Putamen (tissue), 1 donor: ENCODE measurements at places on chromosomes 3 and 15.

DNA sequence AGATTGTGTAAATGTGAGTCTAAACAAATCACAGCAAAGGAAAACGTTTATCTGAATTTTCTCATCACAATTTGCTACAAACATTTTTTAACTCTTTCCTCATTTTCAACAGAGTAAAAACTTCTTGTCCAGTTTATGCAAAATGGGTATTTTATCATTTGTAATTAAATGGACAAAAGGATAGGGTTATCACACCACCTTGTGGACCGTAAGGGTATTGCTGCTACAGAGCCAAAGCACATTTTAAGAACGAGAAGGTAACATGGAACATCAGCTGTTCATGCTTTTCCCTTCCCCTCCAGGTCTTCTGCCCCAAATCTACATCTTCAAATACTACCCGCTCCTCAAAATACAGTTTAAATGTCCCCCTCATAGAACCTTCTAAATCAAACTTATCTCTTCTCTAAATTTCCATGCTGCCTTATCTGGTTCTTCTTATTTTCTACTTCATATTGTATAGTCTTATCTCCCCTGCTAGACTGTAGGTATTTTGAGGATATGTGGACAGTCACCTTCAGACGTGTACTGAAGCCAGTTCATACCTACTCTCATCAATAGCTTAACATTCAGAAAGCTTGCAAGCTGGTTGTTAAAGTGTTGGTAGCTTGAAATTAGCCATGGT, 12.8 kb upstream of the SETMAR start:
- DNase-seq: no peak

DNA sequence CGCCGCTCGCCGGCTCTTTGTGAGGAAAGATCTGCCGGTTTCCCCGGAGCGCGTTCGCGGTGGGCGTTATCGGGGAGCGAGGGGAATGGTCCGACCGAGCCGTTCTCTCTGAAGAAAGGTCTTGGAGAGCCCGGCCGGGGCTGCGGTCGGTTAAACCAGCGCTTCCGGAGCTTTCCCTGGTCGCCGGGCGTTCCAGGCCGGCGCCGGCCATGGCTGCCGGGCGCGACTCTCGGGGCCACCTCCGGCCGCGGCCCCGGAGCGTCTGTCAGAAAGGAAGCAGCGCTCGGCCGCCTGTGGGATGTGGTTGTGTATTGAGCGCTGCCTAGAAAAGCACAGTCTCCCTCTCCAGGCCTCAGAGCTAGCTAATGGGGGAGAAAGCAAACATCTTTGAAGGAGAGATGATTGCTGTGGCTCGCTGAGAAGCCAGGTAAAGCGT, 731 bp downstream of the FYTTD1 start:
- DNase-seq: peak; percentile 61

GRCh38 chr3:45387636-45388348, 584 bp upstream of the LARS2 start:
- DNase-seq: no peak

- DNase-seq: no peak
Observed at GRCh38 chr3:161275919-161276318, 54.8 kb downstream of the NMD3 start.

DNA sequence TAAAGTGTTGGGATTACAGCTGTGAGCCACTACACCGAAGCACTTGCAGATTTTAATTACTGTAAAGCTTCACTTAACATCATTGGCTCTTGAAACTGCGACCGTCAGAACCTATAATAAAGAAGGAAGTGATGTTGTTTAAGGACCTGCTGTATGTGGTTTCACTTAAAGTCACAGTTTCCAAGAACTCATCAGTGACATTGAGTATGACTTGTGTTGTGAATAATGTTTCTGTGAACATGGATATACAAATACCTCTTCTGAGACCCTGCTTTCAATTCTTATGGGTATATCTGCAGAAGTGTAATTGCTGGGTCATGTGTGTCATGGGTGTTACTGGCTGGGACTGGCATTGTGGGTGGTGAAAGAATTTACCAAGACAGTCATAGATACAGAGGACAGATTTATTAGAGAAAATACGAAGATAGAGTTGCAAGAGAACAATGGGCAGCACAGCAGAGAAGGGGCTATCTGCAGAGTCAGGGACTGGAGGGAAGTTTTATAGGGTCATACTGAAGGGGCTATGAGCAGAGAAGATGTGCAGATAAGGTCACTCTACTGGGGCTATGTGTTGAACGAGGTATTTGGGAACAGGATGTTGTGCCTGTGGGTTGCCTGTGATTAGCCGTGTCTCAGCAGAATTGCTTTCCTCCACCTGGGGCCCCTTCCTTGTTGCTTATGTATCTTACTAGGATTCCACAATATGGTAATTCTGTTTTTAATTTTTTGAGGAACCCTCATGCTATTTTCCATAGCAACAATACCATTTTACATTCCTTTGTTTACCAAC, 4.5 kb downstream of the NDUFB5 start:
- DNase-seq: no peak

GRCh38 chr15:41483519-41483918, 10.2 kb upstream of the ITPKA start:
- DNase-seq: no peak

DNA sequence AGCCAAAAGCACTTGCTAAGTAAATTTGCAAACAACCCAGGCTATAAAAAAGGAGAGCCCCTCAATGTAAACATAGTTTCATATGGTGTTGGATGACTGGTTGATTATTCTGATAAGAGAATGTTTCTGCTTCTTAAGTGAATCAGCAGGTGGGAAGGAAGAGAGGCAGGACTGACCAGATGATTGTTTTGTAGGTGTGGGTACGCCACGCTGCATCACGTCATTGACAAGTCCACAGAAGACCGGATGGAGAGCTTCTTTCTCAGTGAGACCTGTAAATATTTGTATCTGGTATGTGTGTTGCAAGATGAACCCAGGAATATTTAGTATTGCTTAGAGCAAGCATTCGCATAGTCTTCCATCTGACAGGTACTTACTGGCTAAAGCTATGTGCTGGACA, 23.4 kb downstream of the EDEM1 start:
- DNase-seq: no peak

GRCh38 chr15:88657326-88658069, 18.7 kb downstream of the ISG20 start:
- DNase-seq: no peak

DNA sequence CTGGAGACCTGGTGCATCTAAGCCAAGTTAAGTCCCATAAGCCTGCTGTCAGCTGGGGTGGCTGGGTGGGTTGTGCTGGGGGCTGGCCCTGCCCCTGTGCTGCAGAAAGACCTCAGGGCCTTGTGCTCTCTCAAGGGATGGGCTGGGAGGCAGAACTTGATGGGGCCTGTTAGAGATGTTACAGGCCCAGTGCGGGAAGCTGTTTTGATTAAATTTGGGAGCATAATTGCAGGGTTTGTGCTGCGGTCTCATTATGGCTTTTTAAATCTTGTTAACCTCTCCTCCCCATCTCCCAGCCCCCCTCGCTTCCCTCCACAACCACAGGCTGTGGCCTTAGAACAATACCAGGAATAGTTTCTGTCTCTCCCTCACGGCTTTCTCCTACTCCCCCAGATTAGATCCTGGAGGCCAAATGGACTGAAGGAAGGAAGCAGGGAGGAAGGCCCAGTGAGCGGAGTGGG, 87.6 kb upstream of the TLE3 start:
- no peak for DNase-seq

DNA sequence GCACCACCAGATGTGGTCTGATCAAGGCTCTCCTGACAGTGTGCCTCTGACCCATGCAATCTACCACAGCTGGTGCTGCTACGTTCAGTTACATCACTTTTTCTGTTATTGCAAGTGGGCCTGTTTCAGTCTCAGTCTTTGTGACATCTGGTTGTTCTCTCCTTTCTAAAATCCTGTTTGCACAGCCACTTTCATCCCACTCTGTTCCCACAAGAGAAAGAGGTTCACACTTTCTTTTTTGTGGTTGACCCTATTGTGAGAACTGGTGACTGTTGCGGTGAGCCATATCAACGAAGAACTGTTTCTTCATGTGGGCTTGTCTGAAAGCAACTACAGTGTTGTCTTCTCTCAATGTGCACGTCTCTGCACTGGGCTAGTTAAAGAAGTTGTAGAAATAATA, 342.8 kb upstream of the ARPP21 start:
- no peak for DNase-seq

DNA sequence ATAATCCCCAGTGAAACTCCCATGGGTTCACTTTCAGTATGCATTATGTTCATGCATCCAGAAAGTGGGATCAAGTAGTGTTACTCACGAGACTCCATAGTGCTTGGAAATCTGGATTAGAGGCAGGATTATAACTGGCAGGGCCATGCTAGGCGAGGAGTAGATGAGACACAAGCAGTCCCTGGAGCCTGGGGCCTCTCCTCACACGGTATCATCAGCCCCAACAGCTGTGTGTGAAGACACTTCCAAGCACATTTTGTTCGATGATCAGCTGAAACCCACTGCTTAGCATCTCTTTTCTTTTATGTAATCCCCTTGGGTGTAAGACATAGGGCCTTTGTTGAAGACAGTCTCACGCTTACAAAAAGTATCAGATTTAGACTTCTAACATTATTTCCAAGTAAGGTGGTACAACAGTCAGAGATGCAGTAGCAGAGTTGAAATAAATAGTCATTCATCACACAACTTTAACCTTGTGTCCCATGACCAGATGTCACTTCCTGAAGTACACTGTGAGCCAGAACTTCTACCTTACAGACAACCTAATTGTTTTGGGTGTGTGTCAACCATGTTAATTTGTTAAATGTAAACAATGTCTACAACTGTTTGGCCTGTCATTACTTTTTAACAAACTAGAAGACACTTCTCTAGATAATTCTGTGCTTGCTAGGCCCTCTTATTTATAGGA, 116.9 kb downstream of the GADL1 start:
- DNase-seq: no peak

DNA sequence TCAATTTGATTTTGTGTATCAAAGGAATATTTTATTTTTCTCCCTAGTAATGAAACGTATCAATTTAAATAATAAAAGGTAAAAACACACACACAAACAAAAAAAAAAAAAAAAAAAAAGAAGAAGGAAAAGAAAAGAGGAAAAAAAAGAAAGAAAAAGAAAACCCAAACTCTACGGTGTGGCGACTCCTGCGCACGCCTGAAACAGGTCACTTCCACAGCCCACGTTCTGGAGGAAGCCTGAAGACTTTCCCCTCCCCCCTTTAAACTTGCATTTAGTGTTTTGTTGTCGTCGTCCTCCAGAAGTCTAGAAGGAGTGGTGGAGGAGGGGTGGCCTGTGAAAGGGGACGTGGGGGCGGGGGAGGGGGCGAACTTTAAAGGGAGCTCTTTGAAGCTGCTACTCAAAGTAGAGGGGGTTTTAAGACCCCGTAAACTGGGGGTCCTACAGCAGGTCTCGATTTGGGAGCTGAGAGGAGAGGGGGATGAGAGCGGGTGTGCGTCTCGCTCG, 2.3 kb upstream of the TLE3 start:
- no peak for DNase-seq
